ENCODE measurements at places on chromosomes 13 and 19.

DNA sequence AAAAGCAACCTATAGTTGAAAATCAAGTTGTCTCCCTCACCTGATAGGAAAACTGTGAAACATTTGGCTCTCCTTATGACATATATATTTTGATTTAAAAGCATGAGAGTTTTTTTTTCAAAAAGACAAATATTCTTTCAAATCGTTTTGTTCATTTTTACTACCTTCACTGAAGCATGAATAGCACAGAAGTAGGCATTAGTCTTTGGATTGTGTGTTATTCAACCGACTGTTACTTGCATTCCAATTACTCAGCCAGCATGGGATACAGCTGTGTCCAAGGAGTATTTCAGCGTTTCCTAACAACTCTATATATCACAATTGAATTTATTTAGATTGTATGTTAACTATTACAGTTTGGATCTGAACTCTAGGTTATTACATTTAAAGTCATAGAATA, 135.2 kb downstream of the PCDH9 start:
- no peak for DNase-seq

GRCh38 chr19:11236324-11237301, 2.8 kb upstream of the ANGPTL8 start:
- DNase-seq, result no peak

- peak; percentile 94 for DNase-seq
Observed at GRCh38 chr19:47231215-47232054, 436 bp upstream of the BBC3 start.

- DNase-seq, result no peak
Observed at GRCh38 chr19:41324921-41325639, 15.1 kb downstream of the CCDC97 start.

GRCh38 chr13:19791953-19792537, 9.3 kb upstream of the PSPC1 start:
- DNase-seq, result no peak

GRCh38 chr13:50636007-50636704, 207.3 kb downstream of the DLEU7 start:
- no peak for DNase-seq

GRCh38 chr19:31269425-31270127, 79.7 kb downstream of the TSHZ3 start:
- no peak for DNase-seq

DNA sequence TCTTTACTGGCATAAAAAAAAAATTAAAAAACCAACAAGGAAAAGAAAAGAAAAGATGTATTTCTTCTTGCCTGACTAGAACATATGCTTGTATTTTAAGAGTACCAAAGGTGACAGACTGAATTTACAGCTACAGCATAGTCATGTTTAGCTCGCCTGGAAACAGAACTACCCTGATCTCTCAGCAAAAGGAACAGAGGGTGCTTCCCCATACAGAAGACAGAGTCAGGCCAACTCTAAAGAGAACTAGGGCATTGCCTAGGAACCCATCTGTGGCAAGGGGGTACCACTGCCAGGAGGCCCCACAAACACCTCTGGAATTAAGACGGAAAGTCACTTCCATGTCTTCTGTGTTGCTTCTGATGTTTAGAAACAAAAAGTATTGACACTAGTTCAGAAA, 252.1 kb upstream of the STARD13 start:
- no peak for DNase-seq

- DNase-seq, result no peak
Observed at GRCh38 chr19:18906605-18907519, 10.9 kb upstream of the CERS1 start.

- DNase-seq, result no peak
Observed at GRCh38 chr13:92575777-92576176, 650.8 kb upstream of the GPC6 start.

DNA sequence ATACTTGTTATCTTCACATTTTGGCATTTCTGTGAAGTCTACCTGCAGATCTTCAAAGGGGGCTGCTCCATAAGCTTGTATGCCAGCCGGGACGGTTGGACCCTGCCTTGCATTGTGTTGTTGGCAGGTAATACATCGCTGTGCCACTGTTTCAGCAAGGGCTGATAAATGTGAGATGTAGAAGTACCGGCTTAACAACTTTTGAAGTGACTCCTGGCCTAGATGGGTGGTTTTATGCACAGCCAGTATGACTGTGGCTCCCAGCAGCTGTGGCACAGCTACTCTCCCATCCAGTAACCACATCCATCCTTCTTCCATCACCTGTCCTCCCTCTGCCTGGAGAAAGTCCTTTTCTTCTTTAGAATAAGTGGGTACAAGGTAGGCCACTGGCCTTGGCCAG, 19.7 kb downstream of the ZNF700 start:
- DNase-seq, result no peak

DNA sequence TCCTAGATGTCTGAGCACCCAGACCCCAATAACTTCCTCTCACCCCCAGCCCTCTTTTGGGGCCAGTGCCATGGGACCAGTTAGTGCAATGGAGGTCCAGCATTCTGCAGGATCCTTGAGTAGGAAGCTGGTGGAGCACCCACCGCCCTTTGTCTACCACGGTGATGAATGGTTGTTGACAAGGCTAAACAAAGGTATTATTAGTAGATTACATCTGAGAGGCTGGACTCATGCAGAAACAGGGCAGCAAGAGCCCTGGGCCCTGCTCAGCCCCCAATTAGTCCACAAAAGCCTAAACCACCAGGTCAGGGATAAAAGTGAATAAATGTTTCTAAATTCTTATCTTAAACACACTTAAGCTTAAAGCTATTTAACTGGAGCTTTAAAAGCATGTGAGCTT, 196.5 kb upstream of the TSHZ3 start:
- no peak for DNase-seq

DNA sequence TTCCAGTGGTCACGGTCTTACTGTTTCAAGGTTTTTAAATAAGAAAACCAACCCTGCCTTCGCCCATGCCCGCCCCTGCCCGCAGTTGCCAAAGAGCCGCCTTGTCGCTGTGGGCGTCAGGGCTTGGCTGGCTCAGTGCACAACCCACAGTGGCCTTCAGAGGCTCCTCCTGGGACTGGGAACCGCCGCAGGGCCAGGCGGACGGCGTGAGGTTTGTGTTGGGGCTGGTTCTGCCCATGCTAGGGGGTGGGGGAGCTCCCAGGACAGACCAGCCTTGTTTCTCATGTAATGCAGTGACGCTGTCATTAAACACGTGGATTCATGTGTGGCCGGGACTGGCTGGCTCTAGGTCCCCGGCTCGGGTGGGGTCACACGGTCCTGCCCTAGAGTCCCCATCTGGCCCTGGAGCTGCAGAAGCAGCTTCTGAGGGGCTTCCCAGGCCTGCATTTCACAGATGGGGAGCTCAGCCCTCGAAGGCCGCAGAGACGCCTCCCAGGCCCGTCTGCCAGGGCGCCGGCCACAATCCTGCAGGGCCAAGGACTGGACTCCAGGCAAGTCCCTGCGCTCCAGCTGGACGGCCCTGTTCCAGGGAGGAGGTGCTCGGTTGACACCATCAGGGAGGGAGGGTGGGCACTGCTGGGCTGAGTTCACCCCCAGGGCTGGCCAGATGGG, 2.4 kb upstream of the TEKTIP1 start:
- no peak for DNase-seq

DNA sequence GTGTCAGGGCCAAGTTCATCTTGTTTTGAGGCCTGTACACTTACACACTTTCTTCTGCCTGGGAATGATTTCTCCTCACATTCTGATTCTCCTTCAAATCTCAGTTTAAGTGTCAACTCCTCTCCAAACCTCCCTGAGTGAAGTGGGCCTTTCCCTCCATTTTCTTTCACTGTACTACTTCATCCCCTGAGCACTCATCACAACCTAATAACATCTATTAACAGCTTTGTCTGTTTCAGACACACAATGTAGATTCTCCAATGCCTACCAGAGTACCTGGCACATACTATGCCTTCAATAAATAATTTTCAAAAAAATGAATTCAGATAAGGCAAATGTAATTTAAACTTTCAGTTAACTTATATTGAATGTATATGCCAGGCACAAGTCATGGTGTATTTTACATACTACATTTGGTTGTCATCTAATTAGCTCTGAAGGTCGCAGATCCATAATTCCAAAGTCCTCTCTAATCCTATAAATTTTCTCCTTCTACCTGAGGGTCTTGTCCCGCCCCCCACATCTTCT, 357 bp upstream of the COG6 start:
- no peak for DNase-seq

DNA sequence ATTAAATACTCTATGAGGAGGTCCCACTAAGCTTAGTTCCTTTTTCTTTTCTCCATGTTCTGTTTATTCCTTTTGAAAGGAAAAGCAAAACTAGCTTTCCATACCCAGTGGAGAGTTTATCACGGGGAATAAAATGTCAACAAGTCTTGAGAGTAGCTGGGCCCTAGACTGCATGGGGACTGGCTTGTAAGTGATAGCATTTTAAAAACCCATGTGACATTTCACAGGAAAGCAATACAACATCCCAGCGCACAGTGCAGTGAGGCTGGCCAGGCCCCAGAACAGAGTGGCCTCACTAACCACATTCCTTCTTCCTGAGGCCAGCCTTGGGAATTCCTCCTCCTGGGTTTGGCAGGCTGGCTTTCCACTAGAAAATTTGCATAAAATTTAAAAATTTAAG, 149.8 kb downstream of the DLEU7 start:
- DNase-seq, result no peak

- no peak for DNase-seq
Observed at GRCh38 chr13:99269627-99270241, 11.6 kb upstream of the GPR18 start.

- no peak for DNase-seq
Observed at GRCh38 chr19:47005164-47005641, 14.4 kb upstream of the NPAS1 start.

- DNase-seq, result no peak
Observed at GRCh38 chr19:18487576-18488402, 34.1 kb downstream of the ELL start.

DNA sequence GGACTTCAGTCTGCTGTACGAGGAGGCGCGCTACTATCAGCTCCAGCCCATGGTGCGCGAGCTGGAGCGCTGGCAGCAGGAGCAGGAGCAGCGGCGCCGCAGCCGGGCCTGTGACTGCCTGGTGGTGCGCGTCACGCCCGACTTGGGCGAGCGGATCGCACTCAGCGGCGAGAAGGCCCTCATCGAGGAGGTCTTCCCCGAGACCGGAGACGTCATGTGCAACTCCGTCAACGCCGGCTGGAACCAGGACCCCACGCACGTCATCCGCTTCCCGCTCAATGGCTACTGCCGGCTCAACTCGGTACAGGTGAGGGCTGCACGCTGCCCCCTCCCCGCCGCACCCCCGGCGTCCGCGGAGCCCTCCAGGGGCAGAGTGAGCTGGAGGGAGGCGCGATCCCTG, 14.6 kb downstream of the KCTD15 start:
- no peak for DNase-seq

GRCh38 chr19:23772675-23773063, 14.0 kb upstream of the ZNF681 start:
- no peak for DNase-seq

DNA sequence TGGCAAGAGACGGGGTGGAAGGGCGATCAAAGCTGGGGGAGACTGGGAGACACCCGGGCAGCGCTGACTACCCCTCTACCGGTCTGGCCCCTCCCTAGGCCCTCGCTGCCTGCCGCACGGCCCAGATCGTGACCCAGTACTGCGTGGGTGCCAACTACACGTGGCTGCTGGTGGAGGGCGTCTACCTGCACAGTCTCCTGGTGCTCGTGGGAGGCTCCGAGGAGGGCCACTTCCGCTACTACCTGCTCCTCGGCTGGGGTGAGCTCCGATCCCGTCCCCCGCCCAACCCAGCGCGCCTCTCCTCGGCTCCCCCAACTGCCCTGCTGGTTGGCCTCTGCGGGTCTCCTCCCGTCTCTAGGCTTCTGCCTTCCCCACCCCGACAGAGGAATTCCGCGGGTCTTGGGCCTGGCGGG, 8.8 kb downstream of the GIPR start:
- DNase-seq, result peak; percentile 63

- DNase-seq, result no peak
Observed at GRCh38 chr19:32475141-32476031, 69.8 kb downstream of the DPY19L3 start.

GRCh38 chr13:38944219-38944618, 46.4 kb downstream of the STOML3 start:
- DNase-seq, result no peak

DNA sequence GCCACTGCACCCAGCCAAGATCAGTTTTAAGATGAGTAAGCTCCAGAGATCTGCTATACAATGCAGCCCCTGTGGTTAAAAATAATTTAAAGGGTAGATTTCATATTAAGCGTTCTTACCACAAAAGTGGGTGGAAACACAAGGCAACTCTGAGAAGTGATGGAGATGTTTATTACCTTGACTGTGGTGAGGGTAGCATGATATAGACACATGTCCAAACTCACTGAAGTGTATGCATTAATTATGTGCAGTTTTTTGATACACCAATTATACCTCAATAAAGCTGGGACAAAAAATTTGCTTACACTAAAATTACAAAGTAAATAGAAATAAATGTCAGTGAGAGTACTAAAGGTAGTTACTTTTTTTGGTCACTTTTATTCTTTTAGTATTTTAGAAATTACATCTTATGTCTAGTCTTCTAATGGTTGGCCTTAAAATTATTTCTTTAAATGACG, 696.5 kb downstream of the UQCRFS1 start:
- DNase-seq, result no peak

GRCh38 chr13:43596924-43597598, 189.7 kb downstream of the ENOX1 start:
- no peak for DNase-seq

DNA sequence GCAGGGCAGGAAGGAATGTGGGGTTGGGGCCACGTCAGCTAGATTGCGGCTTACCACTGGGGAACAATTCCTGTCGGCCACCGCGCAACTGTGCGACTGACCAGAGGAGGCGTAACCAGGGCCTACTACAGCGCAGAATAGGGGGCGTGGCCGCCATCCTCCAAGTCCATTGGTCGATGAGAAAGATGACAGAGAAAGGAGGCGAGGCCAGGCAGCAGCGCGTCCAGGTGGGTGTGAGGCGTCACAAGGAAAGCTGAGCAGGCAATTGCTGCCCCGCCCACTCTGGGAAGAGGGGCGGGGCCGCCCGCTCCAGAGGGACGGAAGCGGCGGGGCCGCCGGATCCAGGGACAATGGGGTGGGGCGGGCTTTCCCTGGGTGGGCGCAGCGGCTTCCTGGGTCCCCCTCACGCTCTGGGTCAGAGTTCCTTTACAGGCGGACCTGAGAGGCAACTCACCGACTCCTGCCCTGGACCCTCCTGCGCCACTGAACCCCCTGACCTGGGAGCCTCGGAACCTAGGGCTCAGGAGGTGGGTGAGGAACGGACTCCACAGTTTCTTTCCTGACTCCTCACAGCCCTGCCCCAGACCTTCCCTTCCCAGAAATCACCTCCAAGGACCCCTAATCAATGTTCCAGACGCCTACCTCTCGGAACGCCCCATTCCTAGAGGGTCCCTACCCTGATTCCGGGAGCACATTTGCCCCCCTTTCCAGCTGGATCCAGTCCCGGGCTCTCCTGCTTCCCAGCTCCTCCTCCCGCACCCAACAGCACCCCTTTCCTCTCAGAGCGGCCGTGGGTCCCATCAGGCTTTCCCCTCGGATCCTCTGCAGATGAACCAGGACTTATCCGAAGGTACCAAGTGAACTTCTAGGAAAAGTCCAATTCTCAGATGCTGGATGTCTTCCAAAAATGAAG, 101.5 kb upstream of the ZNF492 start:
- no peak for DNase-seq

GRCh38 chr13:56735537-56735942, 405.2 kb upstream of the PRR20A start:
- DNase-seq, result no peak

GRCh38 chr13:43136920-43137575, 113.7 kb downstream of the DNAJC15 start:
- DNase-seq, result no peak

Data from T-cell (primary cell).